Activated T-cell treated with anti-CD3 and anti-CD28 coated beads for 4 hours (primary cell): ENCODE measurements at places on chromosomes 4 and X.

DNA sequence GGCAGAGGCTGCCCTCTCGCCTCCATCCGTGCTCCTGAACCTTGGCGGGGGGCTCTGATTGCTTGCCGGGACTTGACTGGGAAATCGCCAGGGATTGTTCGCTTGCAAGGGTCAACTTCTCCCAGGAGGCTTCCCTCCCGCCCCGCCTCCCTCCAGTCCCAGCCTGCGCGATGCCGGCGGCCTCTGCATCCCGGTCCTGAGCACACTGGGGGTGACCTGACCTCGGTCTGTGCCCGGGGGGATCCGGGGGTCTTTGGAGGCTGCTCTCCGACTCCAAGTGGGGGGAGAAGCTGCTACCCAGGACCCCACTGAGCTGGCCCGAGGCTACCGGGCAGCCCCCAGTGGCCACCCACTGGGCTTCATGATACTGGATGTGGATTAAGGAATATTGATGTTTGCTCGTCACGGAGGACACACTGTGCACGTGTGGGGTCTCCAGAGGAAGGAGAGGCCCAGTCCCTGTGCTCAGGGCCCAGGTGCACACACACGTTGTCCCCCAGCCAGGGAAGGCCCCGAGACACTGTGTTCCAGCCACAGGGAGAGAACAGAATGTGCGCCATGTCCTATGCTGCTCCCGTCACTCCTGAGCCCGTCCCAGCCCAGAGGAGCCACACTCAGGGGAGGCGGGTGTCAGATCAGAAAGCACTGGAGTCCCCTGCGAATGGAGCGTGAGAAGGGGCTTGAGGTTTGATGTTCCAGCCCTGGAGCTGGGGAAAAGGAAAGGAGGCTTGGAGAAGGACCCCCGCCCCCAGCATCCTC, 55.9 kb upstream of the NKX1-1 start:
- DNase-seq, result no peak

GRCh38 chr4:175540151-175540550, 271.9 kb downstream of the GPM6A start:
- no peak for DNase-seq

GRCh38 chr4:26060286-26060685, 146.3 kb downstream of the SMIM20 start:
- DNase-seq, result no peak

DNA sequence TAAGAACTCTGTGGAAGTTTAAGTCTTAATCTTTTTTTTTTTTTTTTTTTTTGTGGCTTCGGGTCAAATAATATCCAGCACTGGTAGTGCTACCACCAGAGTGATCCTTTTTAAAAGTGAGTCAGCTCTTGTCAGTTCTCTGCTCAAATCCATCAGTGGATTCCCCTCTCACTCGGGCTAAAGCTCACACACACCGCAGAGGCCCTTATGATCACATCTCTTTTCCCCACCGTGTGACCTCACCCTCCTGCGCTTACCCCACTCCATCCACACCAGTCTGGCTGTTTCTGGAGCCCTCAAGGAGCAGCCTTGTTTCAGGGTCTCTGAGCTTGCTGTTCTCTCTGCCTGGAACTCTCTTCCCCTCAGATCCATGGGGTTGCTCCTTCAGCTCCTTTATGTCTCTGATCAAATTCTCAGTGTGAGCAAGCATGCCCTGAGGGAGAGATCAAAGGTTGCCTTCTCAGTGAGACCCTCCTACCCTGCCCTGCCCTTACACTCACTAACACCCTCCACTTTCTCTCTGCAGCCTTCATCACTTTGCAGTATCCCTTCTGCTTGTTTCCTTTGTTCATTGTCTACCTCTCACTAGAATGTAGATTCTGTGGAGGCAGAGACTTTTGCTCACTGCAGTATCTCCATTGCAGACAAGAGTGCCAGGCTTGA, 19.8 kb upstream of the BEND4 start:
- DNase-seq, result no peak

GRCh38 chr4:40621592-40622512, 7.8 kb downstream of the RBM47 start:
- no peak for DNase-seq
